ENCODE measurements at places on chromosomes 5 and 9.

DNA sequence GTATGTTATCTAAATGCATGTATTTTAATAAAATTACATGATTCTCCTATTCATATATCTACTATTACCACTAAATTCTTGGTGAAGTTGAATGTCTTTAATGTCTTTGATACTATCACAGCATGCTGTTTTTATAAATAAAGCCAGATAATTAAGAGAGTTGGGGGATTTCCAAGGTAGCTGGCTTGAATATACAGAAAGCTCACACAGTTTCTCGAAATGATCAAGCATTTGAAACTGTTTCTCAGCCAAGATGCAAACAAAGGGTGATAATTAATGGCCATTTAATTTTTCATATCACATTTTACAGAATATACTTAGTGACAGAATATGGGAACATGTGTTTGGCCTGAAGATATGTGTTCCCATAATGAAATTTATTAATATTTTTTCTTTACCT, 145.6 kb upstream of the CDH12 start:
- DNase-seq, result no peak

DNA sequence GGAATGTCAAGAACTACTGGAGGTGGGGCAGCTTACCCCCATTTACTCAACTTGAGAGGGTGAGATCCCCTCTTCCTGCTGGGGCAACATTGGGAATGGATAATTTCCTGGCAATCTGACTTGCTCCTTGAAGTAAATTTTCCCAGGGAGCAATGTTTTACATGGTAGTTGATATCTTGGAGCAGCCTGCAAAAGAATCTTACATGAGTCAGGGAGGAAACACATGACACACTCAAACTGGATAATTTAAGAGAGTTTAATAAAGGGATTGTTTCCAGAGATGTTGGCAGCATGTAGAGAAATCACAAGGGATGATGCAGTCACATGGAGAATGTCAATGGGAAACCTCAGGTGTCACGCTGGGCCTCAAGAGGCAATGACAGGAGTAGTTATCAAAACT, 212.5 kb downstream of the GAS1 start:
- DNase-seq, result no peak

GRCh38 chr5:90855296-90856010, 296.9 kb downstream of the ADGRV1 start:
- DNase-seq, result no peak

DNA sequence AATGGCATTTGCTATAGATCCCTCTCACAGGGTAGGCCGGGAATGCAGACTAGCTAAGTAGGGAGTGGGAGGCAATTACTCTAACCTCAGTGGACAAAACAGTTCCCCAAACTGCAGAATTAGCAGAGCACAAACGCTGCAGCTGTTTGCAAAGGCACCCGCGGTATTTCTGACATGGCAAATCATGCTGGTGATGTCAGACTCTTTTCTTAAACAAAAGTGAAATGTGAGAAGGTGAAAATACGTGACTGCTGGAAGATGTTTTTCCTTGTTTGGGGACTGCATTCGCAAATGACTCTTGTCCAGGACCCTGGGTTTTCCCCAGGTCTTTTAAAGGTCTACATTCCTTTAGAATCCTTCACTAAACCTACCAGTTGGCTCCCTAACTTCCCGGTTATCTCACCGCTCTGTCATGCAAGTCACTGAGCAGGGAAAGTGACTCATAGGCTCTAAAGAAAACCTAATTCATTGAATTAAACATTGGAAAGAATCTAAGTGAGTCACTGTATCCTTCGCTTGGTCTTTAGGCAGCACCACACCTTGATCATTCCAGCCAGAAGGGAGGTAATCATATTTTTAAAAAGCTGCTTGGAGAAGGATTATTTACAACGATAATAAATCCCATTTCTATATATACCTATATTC, 91.5 kb upstream of the DNAH5 start:
- no peak for DNase-seq

- no peak for DNase-seq
Measured at GRCh38 chr9:114558027-114558675, 29.4 kb upstream of the ATP6V1G1 start.

- no peak for DNase-seq
Measured at GRCh38 chr9:122125509-122126330, 32.6 kb upstream of the TTLL11 start.

- DNase-seq, result no peak
Measured at GRCh38 chr5:154214371-154215106, 24.0 kb downstream of the GALNT10 start.

DNA sequence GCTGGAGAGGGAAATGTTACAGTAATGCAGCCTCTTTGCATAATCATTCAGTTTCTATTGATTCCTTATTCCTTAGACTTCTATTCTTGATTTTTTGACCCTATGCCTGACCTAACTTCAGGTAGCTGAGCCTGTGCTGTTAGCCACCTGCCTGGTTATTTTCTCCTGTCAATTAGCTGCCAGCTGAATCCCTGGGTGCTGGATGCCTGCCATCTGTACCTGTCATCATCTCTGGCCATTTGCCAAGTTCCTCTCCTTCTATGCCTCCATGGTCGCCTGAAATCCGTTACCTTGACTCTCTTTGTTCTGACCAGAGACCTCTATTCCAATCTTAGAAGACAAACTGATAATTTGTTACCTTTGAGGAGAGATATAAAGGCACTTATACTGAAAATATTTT, 178.3 kb downstream of the CAVIN4 start:
- no peak for DNase-seq

- no peak for DNase-seq
Measured at GRCh38 chr9:35684921-35685320, 4.8 kb downstream of the TPM2 start.

DNA sequence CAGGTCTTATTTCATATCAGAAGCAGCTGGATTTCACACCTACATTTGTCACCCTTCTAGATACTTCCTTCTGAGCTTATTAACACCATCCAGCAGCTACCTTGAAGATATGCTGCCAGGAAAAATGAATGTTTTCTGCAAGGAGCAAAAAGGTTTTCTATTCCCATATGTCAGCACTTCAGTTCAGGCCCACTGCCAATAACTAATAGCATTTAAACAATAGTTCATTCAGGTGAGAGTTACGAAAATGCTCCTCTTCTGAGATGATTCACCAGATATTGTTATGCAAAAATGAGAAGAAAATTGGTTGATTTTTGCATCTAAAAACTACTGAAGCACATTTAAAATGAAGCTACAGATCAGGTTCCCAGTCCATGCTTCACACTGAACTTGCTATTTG, 56.4 kb upstream of the ISL1 start:
- DNase-seq, result no peak

GRCh38 chr5:145834917-145835847, at the start of gene PRELID2:
Gene PRELID2 (minus strand): TSS chr5:145835342. CDS start chr5:145835251, 91 bp downstream.
- DNase-seq, result no peak

GRCh38 chr5:88396751-88397281, 128.2 kb upstream of the TMEM161B start:
- DNase-seq, result no peak

GRCh38 chr5:79318935-79319614, 83.1 kb downstream of the JMY start:
- DNase-seq, result no peak

DNA sequence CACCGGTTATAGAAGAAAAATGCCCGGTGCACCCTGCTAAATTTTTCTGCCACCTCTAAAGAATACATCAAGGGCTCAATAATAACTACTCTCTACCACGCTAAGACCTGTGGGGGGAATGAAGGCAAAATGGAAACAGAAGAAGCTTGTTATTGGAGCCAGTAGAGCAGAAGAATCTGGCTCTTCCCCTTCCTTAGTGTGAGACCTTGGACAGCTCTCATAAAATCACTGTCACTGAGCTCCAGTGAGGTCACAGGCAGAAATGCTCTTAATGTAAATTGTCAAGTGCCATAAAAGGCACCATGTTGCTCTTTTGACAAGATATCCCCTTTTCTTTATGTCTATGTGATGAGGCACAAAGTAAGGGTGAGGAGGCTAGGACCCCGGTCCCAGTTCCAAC, 74.4 kb downstream of the ASTN2 start:
- no peak for DNase-seq

DNA sequence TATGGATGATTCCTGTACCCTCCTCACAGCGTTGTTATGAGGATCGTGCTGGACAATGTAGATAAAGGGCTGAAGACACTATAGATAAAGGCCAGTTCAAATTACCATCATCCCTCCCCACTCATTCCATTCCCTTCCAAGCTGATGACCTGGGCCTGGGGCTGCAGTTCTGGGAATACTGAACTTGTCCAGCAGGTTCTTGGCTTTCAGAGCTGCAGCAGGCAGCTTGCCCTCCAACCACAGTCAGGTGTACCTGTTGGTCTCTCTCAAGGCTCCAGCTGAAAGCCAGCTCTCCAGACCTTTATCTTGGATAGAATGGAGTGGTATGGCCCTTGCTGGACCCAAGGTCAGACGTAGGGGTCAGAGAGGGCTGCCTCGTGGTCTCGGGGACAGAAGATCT, 92.5 kb downstream of the PCDH1 start:
- no peak for DNase-seq

GRCh38 chr5:7410936-7411511, 15.1 kb downstream of the ADCY2 start:
- no peak for DNase-seq

GRCh38 chr5:76337953-76338451, 65.1 kb upstream of the IQGAP2 start:
- peak; percentile 19 for DNase-seq

- no peak for DNase-seq
Measured at GRCh38 chr5:76521240-76521758, 101.9 kb downstream of the F2RL2 start.

GRCh38 chr5:56346044-56346710, 113.0 kb upstream of the ANKRD55 start:
- DNase-seq, result no peak

GRCh38 chr9:96222132-96222531, 79.8 kb downstream of the HSD17B3 start:
- no peak for DNase-seq

GRCh38 chr9:113454914-113455761, 8.4 kb upstream of the RGS3 start:
- no peak for DNase-seq

- DNase-seq, result no peak
Measured at GRCh38 chr9:114324492-114324891, 1.6 kb downstream of the ORM1 start.

GRCh38 chr5:4542145-4542778, 597.9 kb upstream of the ADAMTS16 start:
- no peak for DNase-seq

- DNase-seq, result no peak
Measured at GRCh38 chr9:133930682-133931485, 61.2 kb downstream of the VAV2 start.

GRCh38 chr5:120052916-120053828, 410.9 kb upstream of the PRR16 start:
- no peak for DNase-seq

- DNase-seq, result no peak
Measured at GRCh38 chr9:86298873-86299272, 16.5 kb upstream of the ISCA1 start.

GRCh38 chr5:60277941-60278340, 384.4 kb upstream of the PDE4D start:
- no peak for DNase-seq

DNA sequence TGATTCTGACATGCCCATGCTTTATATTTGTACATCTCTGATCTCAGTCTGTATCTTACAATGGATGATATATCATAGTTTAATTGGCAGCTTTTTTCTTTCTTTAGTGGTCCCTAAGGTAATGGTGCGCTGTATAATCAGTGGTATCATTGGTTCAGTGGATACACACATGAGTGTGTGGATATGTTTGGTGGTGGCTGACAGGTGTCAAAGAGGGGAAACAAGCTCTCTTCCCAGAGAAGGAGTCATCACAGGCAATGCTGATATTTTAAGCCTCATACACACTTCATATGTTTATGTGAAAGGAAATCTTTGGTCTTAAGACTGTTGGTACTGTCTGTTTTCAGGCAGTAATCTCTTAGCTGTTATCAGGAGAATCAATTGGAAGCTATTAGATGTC, 52.1 kb upstream of the KIAA1958 start:
- DNase-seq, result no peak

DNA sequence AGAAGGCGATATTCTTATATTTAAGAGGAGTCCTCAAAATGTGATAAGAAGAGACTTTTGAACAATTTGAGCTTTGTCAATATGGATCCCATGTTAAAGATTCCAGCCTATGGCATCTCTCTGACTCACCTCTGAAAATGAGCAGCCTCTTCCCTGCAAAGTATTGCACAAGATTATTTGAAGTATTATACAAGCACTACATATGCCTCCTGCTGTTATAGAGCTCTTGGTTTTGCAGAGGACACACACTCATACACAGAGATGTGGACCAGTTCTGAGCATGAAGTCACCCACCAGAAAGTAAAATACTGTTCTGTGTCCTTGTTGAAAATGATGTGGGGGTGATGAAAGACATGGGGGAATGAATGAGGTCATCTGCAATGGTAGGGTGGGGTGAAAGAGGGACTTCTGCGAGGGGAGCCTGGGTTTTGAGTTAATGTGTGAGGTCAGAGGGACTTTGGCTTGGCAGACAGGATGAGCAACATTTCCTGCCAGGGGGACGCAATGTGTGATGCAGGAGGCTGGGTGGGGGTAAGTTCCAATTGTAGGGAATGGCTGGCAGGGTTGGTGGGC, 25.8 kb downstream of the FBXL7 start:
- no peak for DNase-seq

DNA sequence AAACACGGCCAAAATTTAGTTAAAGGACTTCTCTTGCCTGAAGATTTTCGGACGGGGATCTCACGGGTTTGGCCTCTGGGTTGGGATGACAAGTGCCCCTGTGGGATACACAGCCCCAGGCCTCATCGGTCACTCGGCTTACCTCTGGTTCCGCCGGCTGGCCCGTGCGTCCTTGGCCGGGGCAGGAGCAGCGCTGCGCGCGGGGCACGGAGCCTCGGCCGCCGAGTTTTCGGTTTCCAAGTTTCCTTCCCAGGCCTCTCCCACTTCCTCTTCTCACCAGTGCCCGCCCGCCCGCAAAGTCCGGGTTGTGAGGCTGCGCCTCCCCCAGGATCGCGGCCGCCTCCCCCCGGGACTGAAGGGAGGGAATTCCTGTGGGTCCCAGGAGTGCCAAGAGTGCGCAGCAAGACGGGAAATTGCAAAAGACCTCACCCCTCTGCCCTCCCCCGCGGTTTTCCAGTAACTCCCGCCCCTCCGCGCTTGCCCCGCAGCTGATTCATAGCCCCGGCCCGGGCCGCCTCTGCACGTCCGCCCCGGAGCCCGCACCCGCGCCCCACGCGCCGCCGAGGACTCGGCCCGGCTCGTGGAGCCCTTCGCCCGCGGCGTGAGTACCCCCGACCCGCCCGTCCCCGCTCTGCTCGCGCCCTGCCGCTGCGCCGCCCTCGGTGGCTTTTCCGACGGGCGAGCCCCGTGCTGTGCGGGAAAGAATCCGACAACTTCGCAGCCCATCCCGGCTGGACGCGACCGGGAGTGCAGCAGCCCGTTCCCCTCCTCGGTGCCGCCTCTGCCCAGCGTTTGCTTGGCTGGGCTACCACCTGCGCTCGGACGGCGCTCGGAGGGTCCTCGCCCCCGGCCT, at the start of gene OSMR:
TSS of gene OSMR (plus strand) at position 487 of the 853 bp plus-strand sequence. CDS start 23,033 bp downstream, outside the sequence.
- DNase-seq, result no peak

Measured in T-helper 9 cell (primary cell).